ENCODE measurements at places on chromosomes 3 and 15. TPM values are rescaled to one million over a fixed set of nuclear protein-coding genes. Genes with fewer than 3 reads are reported as not detected.

Gene ARGFX
- total RNA-seq, result not detected

Gene FEZF2
- total RNA-seq, result not detected

Gene TICRR
- total RNA-seq, result 3.7 TPM

Gene A4GNT
- not detected for total RNA-seq

Gene GPR62
- total RNA-seq, result not detected

Gene FSTL1
- total RNA-seq, result 2,112 TPM

Gene ZKSCAN7
- 5.2 TPM for total RNA-seq

Gene CCR1
- under 0.01 TPM for total RNA-seq

Gene PRICKLE2
- 27.3 TPM for total RNA-seq

Gene C3orf18
- 22.0 TPM for total RNA-seq

Gene SLC35A5
- total RNA-seq, result 27.4 TPM

Gene CELSR3
- total RNA-seq, result 0.85 TPM

Gene GOLGA8A
- 4.4 TPM for total RNA-seq

Gene SLC7A14
- total RNA-seq, result 1.2 TPM

Gene DNAJB8
- not detected for total RNA-seq

Gene ATP13A5
- not detected for total RNA-seq

Gene CHRNB4
- total RNA-seq, result not detected

Gene ZNF621
- 10.4 TPM for total RNA-seq

Gene P2RY1
- 0.38 TPM for total RNA-seq

Gene NECTIN3
- 61.5 TPM for total RNA-seq

Gene P2RY14
- total RNA-seq, result under 0.01 TPM

Gene CORO2B
- 12.3 TPM for total RNA-seq

Gene LRRN1
- total RNA-seq, result under 0.01 TPM

Gene GRM7
- total RNA-seq, result not detected

Gene ALAS1
- total RNA-seq, result 27.1 TPM

Gene NEIL1
- total RNA-seq, result 1.7 TPM

Gene KNG1
- total RNA-seq, result not detected

Gene ABHD6
- total RNA-seq, result 8.4 TPM

Gene TUBGCP5
- 28.2 TPM for total RNA-seq

Gene TNFAIP8L3
- 17.8 TPM for total RNA-seq

Gene IP6K1
- 27.6 TPM for total RNA-seq

Gene MYRIP
- total RNA-seq, result under 0.01 TPM

Gene GNAT1
- not detected for total RNA-seq
